ENCODE measurements at places on chromosomes 11 and 22. TPM values are rescaled to one million over a fixed set of nuclear protein-coding genes. Genes with fewer than 3 reads are reported as not detected.

DNA sequence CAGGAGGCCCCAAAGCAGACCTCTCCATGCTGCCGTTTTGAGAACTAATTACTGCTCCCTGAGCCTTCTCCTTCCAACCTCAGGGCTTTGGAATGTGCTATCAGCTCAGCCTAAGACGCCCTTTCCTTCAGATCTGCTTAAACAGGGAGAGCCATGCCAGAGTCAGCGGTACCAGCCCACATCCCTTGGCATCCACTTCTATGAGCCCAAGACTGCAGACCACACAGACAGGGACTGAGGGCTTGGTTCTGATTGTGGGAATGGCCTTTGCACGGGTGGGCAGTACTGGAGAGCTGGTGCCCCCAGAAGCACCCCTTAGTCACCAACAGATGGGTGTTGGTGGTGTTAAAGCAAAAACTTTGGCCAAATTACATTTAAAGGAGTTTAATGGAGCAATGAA is 146.5 kb downstream of the TTC17 start:
- no peak for DNase-seq

DNA sequence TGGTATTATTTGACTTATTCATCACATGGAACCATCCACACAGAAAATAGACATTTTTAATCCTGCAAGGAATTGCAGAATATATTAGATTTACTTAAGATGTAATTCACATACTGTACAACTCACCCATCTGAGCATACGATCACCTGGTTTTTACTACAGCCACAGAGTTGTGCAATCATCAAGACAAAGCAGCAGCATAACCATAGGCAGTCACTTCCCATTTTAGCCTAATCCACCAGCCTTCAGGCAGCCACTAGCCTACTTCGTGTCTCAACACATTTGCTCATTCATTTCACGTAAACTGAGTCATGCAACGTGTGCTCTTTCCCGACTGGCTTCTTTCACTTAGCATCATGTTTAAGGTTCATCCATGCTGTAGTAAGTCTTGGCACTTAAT is 23.0 kb downstream of the PIWIL3 start:
- DNase-seq, result no peak

- DNase-seq, result no peak
Observed at GRCh38 chr11:117953024-117953671, 23.9 kb upstream of the TMPRSS13 start.

- no peak for DNase-seq
Observed at GRCh38 chr11:115087791-115088190, 409.5 kb downstream of the NXPE2 start.

- DNase-seq, result no peak
Observed at GRCh38 chr22:36281781-36282327, 28.9 kb downstream of the APOL1 start.

- no peak for DNase-seq
Observed at GRCh38 chr11:100849901-100850235, 162.8 kb downstream of the ARHGAP42 start.

Gene CARNS1
- total RNA-seq, result 1.2 TPM

Gene MS4A1
- total RNA-seq, result 6.0 TPM

Gene OR51I1
- total RNA-seq, result 6.3 TPM
